ENCODE measurements at places on chromosomes 16 and 17.
A peak's percentile ranks its signal among the peaks of the same experiment; 100 is the strongest.

GRCh38 chr16:85746460-85747215, 4.3 kb downstream of the C16orf74 start:
- DNase-seq, result no peak

DNA sequence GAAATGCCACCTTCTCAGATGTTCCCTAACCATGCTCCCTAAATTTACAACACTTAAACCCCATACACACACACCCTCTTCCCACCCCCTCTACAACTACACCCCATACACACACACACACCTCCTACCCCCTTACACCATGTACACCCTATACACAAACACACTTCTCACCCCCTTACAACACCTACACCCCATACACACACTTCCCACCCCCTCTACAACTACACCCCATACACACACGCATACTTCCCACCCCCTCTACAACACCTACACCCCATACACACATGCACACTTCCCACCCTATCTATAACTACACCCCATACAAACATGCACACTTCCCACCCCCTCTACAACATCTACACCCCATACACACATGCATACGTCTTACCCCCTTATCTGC, 172.0 kb downstream of the SLC39A11 start:
- no peak for DNase-seq

- peak; percentile 72 for DNase-seq
Observed at GRCh38 chr17:68613739-68614298, 12.7 kb upstream of the FAM20A start.

GRCh38 chr17:13222975-13223374, 205.1 kb upstream of the ELAC2 start:
- peak; percentile 70 for DNase-seq

- no peak for DNase-seq
Observed at GRCh38 chr17:81434072-81434471, 38.8 kb downstream of the BAHCC1 start.

DNA sequence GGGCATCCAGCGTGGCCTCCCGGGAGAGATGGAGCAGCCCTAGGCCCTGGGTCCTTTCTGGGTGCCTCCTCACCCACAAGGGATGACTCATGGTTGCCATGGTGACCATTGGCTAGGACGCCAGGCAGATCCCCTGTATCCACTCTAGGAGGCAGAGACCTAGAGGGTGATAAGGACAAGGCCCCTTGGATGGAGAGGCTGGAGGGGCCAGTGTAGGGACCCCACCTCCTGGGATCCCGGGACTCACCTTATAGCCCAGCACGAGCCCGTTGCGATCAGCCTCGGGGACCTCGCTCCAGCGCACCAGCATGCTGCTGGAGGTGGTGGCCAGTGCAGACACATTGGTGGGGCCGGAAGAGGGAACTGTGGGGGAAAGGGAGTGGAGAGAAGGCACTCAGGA, 82.2 kb upstream of the CDC42EP4 start:
- DNase-seq, result no peak

- no peak for DNase-seq
Observed at GRCh38 chr17:77325577-77326075, 184.9 kb downstream of the SEC14L1 start.

- DNase-seq, result no peak
Observed at GRCh38 chr17:17328251-17328650, 25.1 kb downstream of the NT5M start.

GRCh38 chr17:34423978-34424813, 61.2 kb upstream of the CCL1 start:
- no peak for DNase-seq

- DNase-seq, result no peak
Observed at GRCh38 chr16:83887080-83887479, 11.8 kb upstream of the MLYCD start.

- no peak for DNase-seq
Observed at GRCh38 chr17:63546308-63547082, 3.8 kb upstream of the DCAF7 start.

GRCh38 chr17:68011199-68011665, 15.0 kb upstream of the C17orf58 start:
- DNase-seq, result peak; percentile 70

GRCh38 chr17:82835766-82836512, 3.9 kb downstream of the ZNF750 start:
- no peak for DNase-seq

GRCh38 chr17:46942441-46943217, 19.7 kb downstream of the GOSR2 start:
- peak; percentile 35 for DNase-seq

GRCh38 chr17:74690409-74690825, 22.3 kb downstream of the CD300LF start:
- DNase-seq, result no peak

GRCh38 chr17:2192367-2193057, 111.1 kb downstream of the SMG6 start:
- DNase-seq, result no peak

DNA sequence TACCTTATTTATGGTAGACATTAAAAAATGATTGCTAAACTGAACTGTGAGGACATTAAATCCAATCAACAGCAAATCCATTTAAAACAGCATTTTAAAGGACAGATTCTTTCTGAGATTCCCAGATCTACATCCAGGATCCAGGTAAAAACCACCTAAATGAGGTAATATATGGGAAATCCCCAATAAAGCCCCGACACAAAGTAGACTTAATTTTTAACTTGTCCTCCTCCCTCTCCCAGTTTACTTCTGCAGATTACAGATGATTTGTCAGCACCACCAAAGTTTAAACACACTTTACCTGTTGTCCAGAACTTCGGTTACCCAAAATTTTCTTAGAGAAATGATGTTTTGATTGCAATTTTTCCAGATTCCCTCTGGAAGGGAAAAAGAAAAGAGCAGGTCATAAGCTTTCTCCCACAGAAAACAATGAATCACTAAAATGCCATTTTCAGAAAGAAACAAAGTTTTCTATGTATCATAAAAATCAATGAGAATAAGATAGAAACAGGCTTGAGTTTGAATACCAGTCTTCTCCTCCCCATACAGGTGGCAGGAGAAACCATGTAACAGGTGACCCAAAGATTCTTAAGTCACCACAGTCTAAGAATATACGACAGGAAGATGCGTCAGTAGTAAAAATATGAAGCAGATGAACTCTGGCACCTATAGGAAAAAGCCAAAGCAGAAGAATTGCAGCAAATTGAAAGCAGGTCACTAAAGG, 22.8 kb downstream of the GJC1 start:
- DNase-seq, result no peak

GRCh38 chr17:60862482-60862881, 184.8 kb downstream of the BCAS3 start:
- DNase-seq, result no peak

GRCh38 chr17:78231991-78232858, 794 bp downstream of the TMEM235 start:
- DNase-seq, result no peak

- DNase-seq, result no peak
Observed at GRCh38 chr16:22353933-22354541, 20.4 kb downstream of the CDR2 start.

DNA sequence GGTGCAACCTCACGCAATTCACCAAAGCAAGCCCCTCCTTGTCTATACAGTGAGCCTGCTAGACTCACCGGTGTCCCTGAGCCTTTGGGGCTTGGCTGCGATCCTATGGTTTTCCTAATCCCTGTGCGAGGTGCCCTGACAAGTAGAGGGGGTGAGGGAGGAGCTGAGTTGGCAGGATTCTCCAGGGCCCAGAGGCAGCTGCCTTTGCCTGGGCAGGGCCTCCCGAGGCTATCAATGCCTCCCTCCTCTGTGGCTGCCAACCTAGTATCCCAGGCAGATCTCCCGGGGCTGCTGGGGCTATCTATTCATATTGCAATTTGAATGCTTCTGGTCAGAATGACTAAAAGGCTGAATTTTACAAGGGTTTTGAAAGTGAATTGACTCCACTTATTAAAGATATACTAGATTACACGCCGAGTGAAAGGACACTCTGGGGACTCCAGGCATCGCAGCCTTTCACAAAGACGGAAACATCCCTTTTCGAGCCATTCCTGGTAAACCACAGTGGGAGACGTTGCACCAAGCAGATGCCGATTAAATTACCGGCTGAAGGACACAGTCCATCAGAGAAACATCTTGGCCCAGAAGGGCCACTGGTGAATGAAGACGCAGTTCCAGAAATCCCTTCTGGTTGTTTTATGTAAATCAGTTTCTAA, 11.3 kb upstream of the PITPNM3 start:
- DNase-seq, result no peak

DNA sequence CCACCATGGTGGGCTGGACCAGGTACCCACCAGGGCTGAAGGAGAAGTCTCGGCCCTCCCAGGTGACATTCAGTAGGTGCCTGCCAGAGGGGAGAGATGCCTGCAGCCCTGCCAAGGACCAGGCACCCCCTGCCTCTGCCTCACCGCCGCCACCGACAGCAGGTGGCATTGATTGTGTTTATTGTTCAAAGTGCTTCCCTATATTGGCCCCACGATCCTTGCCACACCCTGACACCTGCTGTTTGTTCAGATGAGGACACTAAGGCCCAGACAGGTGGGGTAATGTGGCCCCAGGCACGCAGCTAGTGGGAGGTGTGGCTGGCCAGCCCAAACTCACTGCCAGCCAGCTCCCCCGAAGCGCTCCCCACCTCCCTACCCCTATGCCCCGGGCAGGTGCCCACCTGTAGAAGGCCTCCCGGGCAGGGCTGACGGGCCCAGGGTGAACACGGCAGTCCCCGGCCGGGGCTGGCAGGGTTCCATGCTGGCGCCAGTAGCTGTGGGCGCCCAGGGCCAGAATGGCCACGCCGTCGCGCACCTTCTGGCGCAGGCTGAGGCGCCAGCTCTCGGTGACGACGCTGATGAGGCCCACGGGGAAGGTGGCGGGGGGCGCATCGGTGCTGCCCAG, 8.0 kb downstream of the GRIN2C start:
- peak; percentile 71 for DNase-seq

- no peak for DNase-seq
Observed at GRCh38 chr17:64039106-64039400, 18.6 kb upstream of the ICAM2 start.

- no peak for DNase-seq
Observed at GRCh38 chr16:88777471-88778270, 7.3 kb downstream of the PIEZO1 start.

DNA sequence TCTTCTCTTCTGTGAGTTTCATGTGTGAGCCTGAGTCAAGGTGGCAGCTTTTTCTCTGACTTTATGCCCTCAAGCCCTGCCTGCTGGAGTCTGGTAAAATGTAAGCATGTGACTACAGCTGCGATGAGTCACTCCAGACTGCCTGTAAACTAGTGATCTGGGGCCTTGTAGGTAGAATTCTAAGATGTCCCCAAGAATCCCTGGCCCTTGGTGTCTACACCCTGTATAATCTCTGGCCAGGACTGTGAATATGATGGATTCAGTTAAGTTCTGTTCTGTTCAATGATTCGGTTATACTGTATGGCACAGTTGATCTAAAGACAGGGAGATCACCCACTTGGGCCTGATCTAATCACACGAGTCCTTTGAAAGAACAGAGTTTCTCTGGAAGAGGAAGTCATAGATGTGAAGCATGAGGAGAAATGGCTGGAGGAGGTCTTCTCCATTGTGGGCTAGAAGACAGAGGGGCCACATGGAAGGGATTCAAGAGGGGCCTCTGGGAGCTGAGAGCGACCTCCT, 29.8 kb downstream of the PRSS54 start:
- DNase-seq, result no peak

GRCh38 chr17:47229535-47230443, 20.6 kb downstream of the MYL4 start:
- DNase-seq, result peak; percentile 87

GRCh38 chr16:54585094-54585997, 298.8 kb upstream of the IRX3 start:
- no peak for DNase-seq

DNA sequence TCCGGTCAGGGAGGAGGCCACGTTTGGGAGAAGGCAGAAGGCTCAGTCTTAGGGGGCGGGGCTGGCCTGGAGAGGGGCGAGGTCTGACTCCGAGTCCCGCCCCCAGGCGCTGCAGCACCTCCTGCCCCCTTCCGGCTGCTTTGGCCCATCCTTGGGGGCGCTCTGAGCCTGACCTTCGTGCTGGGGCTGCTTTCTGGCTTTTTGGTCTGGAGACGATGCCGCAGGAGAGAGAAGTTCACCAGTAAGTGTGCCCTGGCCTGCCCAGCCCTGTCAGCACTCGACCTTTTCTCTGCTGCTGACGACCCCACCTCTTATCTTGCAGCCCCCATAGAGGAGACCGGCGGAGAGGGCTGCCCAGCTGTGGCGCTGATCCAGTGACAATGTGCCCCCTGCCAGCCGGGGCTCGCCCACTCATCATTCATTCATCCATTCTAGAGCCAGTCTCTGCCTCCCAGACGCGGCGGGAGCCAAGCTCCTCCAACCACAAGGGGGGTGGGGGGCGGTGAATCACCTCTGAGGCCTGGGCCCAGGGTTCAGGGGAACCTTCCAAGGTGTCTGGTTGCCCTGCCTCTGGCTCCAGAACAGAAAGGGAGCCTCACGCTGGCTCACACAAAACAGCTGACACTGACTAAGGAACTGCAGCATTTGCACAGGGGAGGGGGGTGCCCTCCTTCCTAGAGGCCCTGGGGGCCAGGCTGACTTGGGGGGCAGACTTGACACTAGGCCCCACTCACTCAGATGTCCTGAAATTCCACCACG, 1.5 kb downstream of the TNFRSF12A start:
- DNase-seq, result no peak

DNA sequence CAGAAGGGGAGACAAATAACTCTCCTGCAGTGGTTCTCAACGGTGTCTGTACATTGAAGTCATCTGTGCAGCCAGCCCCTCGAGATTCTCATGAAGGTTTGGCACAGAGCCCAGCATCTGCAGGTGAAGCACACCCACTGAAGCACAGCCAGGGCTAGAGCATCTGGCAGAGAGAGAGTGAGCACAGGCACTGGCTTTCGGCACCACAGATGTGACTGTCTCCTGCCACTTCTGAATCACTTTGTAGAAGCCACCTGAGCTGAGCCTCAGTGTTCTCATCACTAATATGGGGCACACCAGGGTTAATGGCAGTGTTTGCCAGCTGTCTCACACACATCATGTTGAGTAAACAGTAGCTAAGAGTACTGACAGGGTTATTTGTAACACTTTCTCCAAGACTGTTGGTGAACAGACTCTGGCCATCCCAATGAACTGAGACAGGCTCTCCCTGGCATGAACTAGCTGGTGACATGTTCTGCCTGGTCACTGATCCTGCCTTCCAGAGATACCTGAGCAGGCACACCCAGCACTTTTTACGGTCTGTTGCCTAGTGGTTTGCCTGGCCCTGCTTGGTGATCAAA, 10.9 kb downstream of the HSPB9 start:
- DNase-seq, result peak; percentile 57

- DNase-seq, result no peak
Observed at GRCh38 chr17:42118545-42118944, 2.6 kb downstream of the KAT2A start.

- DNase-seq, result no peak
Observed at GRCh38 chr17:35188111-35188510, 6.1 kb downstream of the SLC35G3 start.

- DNase-seq, result no peak
Observed at GRCh38 chr17:17071531-17072360, 29.5 kb downstream of the MPRIP start.

- DNase-seq, result no peak
Observed at GRCh38 chr16:79261944-79262552, 338.5 kb downstream of the MAF start.

- DNase-seq, result no peak
Observed at GRCh38 chr17:9456330-9456729, 119.3 kb downstream of the STX8 start.
